Activated T-helper 2 cell treated with anti-CD3 and anti-CD28 coated beads, Interferon-gamma antibody, Interleukin-2, Interleukin-4, amounts not matched to agents 10 μg/mL and 5 μg/mL and 100 μg/mL, durations not matched to agents 14 hours and 24 hours and 36 hours (primary cell): ENCODE measurements at places on chromosomes 2 and 18.

DNA sequence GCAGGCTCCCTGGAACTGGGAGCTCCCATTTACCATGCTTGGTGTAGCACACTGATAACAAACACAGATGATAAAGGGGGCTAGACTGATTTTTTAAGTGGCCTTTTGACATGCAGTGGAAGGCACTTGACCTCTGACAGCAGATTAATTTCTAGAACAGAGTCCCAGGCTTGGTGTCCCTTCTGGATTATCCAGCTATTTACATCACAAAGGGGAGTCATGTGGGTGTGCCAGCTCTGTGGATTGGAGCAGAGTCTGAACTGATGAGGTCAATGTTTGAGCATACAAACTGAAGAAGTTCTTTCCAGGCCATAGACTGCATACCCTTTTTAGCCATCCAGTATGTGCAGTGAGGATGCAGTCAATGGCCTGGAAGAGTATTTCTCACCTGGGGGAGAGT, 31.5 kb upstream of the SIX2 start:
- no peak for DNase-seq
- no peak overlapping the region for H3K27ac ChIP-seq
- no peak overlapping the region for H3K4me3 ChIP-seq
- H3K27me3 ChIP-seq, result peaks cover 24% of the 10 kb centered on the region
- H3K4me1 ChIP-seq, result no peaks in the 10 kb centered on the region
- H3K36me3 ChIP-seq, result no peaks in the 10 kb centered on the region

- peaks cover 49% of the 10 kb centered on the region for H3K36me3 ChIP-seq
- peak overlapping the region; percentile 98 for H3K4me3 ChIP-seq
- peak overlapping the region; percentile 95 for H3K27ac ChIP-seq
- DNase-seq, result no peak
Measured at GRCh38 chr18:77130229-77131099, 2.1 kb downstream of the MBP start.

GRCh38 chr18:13611601-13612195, 114.7 kb downstream of the FAM210A start:
- DNase-seq, result no peak
- H3K36me3 ChIP-seq, result peaks cover 9% of the 10 kb centered on the region
- H3K27ac ChIP-seq, result peak overlapping the region; percentile 90

GRCh38 chr2:39608686-39609441, 56.9 kb upstream of the TMEM178A start:
- no peak for DNase-seq
- peaks cover 5% of the 10 kb centered on the region for H3K4me1 ChIP-seq
- no peak overlapping the region for H3K4me3 ChIP-seq

- H3K36me3 ChIP-seq, result no peaks in the 10 kb centered on the region
- no peak overlapping the region for H3K4me3 ChIP-seq
- H3K27me3 ChIP-seq, result no peaks in the 10 kb centered on the region
- no peak for DNase-seq
Measured at GRCh38 chr2:6526093-6526824, 339.4 kb downstream of the CMPK2 start.

GRCh38 chr2:60296219-60296955, 257.1 kb downstream of the BCL11A start:
- no peaks in the 10 kb centered on the region for H3K4me1 ChIP-seq
- H3K36me3 ChIP-seq, result no peaks in the 10 kb centered on the region
- peaks cover 3% of the 10 kb centered on the region for H3K27me3 ChIP-seq
- DNase-seq, result no peak
- H3K4me3 ChIP-seq, result no peak overlapping the region
- no peak overlapping the region for H3K27ac ChIP-seq

DNA sequence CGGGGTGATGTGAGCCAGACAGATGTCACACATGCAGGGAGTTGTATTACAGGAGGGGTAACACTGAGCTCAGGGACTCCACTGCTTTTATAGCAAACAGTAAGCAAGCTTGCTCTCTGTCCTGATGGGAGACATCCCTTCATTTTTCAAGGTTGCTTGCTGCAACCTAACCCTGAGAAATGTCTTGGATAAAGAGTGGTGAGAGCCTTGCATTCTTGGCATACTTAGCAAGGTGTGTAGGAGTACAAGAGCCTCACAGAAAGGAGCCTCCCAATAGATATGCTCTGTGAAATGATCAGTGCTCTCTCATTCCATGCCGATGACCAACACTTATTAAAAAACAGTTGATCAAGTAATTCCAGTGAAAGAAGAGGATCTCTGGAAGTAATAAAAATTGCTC, 8.1 kb downstream of the PFN4 start:
- H3K27ac ChIP-seq, result no peak overlapping the region
- no peak for DNase-seq
- H3K4me3 ChIP-seq, result no peak overlapping the region

GRCh38 chr2:28251337-28251736, 141.3 kb upstream of the FOSL2 start:
- no peak overlapping the region for H3K27ac ChIP-seq
- H3K27me3 ChIP-seq, result no peaks in the 10 kb centered on the region
- H3K4me3 ChIP-seq, result peak overlapping the region; percentile 45
- no peak for DNase-seq

DNA sequence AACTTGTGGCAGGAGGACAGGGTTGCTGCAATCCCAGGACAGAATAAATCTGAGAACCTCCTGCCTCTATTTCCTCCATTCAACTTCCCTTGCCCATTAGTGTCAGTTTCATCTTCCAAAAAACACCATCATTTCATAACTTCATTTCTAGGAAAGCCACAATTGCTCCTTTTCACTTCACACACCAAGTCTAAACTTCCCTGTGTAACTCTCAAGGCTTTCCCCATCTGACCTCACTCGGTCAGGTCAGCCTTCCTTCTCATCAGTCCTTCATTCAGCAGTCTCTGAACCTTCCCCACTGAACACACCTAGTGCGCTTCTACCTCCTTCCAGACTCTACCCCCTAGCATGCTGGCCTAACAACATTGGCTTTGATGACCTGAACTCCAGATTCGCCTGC, 35.8 kb downstream of the TCF7L1 start:
- H3K4me1 ChIP-seq, result no peaks in the 10 kb centered on the region
- no peak overlapping the region for H3K27ac ChIP-seq
- H3K36me3 ChIP-seq, result no peaks in the 10 kb centered on the region
- no peak overlapping the region for H3K4me3 ChIP-seq

GRCh38 chr2:60499651-60500265, 53.7 kb downstream of the BCL11A start:
- no peaks in the 10 kb centered on the region for H3K36me3 ChIP-seq
- H3K4me1 ChIP-seq, result no peaks in the 10 kb centered on the region
- no peak for DNase-seq
- H3K4me3 ChIP-seq, result no peak overlapping the region
- H3K27ac ChIP-seq, result no peak overlapping the region
- peaks cover under 1% of the 10 kb centered on the region for H3K27me3 ChIP-seq

- H3K27ac ChIP-seq, result peak overlapping the region; percentile 87
- H3K36me3 ChIP-seq, result peaks cover 87% of the 10 kb centered on the region
- no peak for DNase-seq
- H3K27me3 ChIP-seq, result no peaks in the 10 kb centered on the region
- H3K4me1 ChIP-seq, result peaks cover 59% of the 10 kb centered on the region
Measured at GRCh38 chr2:196159221-196159892, 12.0 kb downstream of the STK17B start.

DNA sequence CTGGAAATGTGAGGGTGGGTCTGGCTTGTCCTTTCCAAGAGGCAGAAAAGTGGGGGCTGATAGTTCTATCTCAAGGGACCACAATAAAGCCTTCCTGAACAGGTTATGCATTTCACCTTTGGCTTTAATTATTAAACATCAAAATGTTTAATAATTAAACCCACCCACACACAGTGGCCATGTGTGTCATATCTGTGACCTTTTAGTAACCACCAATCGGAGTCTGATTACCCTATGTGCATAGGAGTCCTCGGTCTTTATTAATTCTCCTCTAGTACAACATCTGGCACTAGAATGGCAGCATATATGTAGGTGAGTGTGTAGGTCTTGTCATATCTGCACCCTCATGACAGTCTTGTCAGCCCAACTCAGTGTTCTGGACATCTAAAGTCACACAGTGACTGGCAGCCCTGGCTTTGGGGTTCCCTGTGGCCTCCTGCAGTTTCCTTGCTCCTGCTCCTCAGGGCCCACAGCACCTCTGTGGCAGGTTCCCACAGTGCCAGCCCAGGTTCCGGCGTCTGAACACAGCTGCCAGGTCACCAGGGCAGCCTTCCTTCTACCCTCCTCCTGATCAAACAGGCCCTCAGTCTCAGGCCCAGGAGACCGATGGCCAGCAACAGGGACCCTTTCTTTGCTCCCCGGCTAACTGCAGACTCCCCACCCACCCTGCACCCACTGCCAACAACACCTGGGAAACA, 100.9 kb downstream of the MTCL1 start:
- H3K36me3 ChIP-seq, result no peaks in the 10 kb centered on the region
- peaks cover 6% of the 10 kb centered on the region for H3K4me1 ChIP-seq
- H3K27ac ChIP-seq, result no peak overlapping the region
- no peak for DNase-seq
- no peaks in the 10 kb centered on the region for H3K27me3 ChIP-seq

DNA sequence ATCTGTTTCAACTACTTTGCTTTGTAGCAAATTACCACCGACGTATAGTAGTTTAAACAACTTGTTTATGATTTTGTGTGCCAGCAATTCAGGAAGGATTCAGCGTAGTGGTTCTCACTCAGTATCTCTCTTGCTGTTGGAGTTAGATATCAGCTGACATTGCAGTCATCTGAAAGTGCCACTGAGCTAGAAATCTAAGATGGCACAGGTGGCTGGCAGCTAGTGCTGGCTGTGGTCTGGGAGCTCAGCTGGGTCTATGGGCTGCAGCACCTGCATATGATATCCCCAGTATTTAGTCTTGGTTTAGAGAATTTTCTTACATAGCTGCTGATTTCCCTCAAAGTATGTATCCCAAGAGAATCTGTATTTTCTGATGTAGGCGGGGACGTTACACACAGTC, 235.6 kb downstream of the SCG2 start:
- no peaks in the 10 kb centered on the region for H3K36me3 ChIP-seq
- no peaks in the 10 kb centered on the region for H3K27me3 ChIP-seq
- H3K4me3 ChIP-seq, result no peak overlapping the region
- no peak overlapping the region for H3K27ac ChIP-seq
- no peak for DNase-seq

- peaks cover 39% of the 10 kb centered on the region for H3K4me1 ChIP-seq
- no peak for DNase-seq
- H3K27me3 ChIP-seq, result no peaks in the 10 kb centered on the region
Measured at GRCh38 chr2:12552092-12552491, 164.6 kb upstream of the TRIB2 start.

GRCh38 chr2:109238580-109238979, 109.6 kb downstream of the SH3RF3 start:
- DNase-seq, result no peak
- peaks cover 12% of the 10 kb centered on the region for H3K4me1 ChIP-seq
- H3K27ac ChIP-seq, result peak overlapping the region; percentile 44
- no peaks in the 10 kb centered on the region for H3K36me3 ChIP-seq
- H3K27me3 ChIP-seq, result peaks cover 9% of the 10 kb centered on the region
- no peak overlapping the region for H3K4me3 ChIP-seq

GRCh38 chr2:1651121-1652033, 92.9 kb downstream of the PXDN start:
- no peaks in the 10 kb centered on the region for H3K4me1 ChIP-seq
- no peaks in the 10 kb centered on the region for H3K27me3 ChIP-seq
- no peak overlapping the region for H3K27ac ChIP-seq
- no peak overlapping the region for H3K4me3 ChIP-seq

- no peak overlapping the region for H3K27ac ChIP-seq
- H3K27me3 ChIP-seq, result no peaks in the 10 kb centered on the region
- no peak overlapping the region for H3K4me3 ChIP-seq
- H3K36me3 ChIP-seq, result peaks cover 30% of the 10 kb centered on the region
- no peak for DNase-seq
Measured at GRCh38 chr2:10202131-10202665, 79.7 kb downstream of the RRM2 start.

DNA sequence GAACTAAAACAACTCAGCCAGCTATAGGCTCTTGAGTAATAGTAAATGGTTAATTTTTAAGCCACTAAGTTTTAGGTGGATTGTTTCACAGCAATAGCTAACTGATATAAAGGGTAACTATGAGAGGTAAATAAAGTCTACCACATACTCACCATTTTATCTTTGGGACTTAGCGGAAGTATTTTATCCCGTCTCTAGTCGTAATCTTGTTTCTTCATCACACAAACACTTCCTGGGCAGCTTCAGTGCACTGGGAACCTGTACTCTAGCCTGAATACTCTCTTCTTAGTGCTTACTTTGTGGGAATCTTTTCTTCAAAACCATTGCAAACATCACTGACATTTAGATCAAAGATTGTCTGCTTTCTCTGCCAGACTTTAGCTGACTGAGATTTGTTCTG, 360.5 kb downstream of the EPHA4 start:
- no peaks in the 10 kb centered on the region for H3K4me1 ChIP-seq
- H3K27ac ChIP-seq, result no peak overlapping the region
- H3K36me3 ChIP-seq, result no peaks in the 10 kb centered on the region
- no peaks in the 10 kb centered on the region for H3K27me3 ChIP-seq

DNA sequence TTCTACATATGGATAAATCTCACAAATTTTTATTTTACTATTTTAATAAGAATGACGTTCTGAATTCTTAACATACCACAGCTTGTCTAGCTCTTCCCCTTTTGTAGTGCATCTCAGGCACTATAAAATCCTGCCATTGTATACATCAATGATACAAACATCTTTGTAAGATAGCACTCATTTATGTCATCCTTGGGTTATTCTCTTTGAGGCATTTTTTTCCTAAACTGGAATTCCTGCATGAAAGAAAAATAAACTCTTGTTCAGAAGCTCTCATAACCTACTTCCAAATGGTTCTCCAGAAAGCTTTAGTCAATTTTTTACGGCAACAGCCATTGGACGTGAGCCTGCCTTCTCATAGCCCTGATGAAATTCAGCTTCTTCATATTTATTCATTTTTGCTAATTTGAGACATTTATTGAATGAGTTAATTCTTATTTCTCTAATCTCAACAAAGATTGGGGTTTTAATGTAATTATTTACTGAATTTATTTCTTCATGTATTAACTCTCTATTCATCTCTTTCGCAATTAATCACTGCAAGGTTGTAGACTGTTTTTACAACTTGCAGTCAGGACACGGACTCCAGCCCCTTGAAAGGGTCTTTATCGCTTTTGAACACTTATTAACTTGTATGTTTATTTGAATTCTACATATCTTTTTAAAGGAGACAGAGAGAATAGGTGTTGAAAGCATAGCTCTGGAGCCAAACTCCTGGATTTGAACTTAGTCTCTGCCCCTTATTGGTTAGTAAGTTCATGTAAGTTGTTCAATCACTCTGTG, 57.6 kb upstream of the PARD3B start:
- H3K27me3 ChIP-seq, result peaks cover 3% of the 10 kb centered on the region
- DNase-seq, result no peak
- no peak overlapping the region for H3K4me3 ChIP-seq
- H3K4me1 ChIP-seq, result no peaks in the 10 kb centered on the region
- H3K27ac ChIP-seq, result no peak overlapping the region

- no peak for DNase-seq
- peaks cover 13% of the 10 kb centered on the region for H3K36me3 ChIP-seq
- no peaks in the 10 kb centered on the region for H3K27me3 ChIP-seq
- H3K4me3 ChIP-seq, result no peak overlapping the region
Measured at GRCh38 chr18:69968039-69968438, 20.4 kb upstream of the CD226 start.

GRCh38 chr2:43443282-43443681, 152.6 kb downstream of the THADA start:
- no peak for DNase-seq
- H3K27me3 ChIP-seq, result no peaks in the 10 kb centered on the region
- H3K4me3 ChIP-seq, result no peak overlapping the region
- H3K36me3 ChIP-seq, result peaks cover 28% of the 10 kb centered on the region
- peaks cover 17% of the 10 kb centered on the region for H3K4me1 ChIP-seq

- H3K27me3 ChIP-seq, result no peaks in the 10 kb centered on the region
- peaks cover 70% of the 10 kb centered on the region for H3K36me3 ChIP-seq
- H3K4me1 ChIP-seq, result peaks cover 46% of the 10 kb centered on the region
- no peak for DNase-seq
- no peak overlapping the region for H3K4me3 ChIP-seq
Measured at GRCh38 chr18:9115984-9116383, 13.5 kb downstream of the NDUFV2 start.
